Activated CD4-positive, alpha-beta T cell treated with anti-CD3 and anti-CD28 coated beads for 48 hours (primary cell): ENCODE measurements at places on chromosomes 12 and 14.
A peak's percentile ranks its signal among the peaks of the same experiment; 100 is the strongest.

GRCh38 chr14:26255213-26255612 is 342.6 kb downstream of the NOVA1 start:
- DNase-seq = no peak

GRCh38 chr12:19390051-19390598 is 49.2 kb upstream of the AEBP2 start:
- no peak for DNase-seq

DNA sequence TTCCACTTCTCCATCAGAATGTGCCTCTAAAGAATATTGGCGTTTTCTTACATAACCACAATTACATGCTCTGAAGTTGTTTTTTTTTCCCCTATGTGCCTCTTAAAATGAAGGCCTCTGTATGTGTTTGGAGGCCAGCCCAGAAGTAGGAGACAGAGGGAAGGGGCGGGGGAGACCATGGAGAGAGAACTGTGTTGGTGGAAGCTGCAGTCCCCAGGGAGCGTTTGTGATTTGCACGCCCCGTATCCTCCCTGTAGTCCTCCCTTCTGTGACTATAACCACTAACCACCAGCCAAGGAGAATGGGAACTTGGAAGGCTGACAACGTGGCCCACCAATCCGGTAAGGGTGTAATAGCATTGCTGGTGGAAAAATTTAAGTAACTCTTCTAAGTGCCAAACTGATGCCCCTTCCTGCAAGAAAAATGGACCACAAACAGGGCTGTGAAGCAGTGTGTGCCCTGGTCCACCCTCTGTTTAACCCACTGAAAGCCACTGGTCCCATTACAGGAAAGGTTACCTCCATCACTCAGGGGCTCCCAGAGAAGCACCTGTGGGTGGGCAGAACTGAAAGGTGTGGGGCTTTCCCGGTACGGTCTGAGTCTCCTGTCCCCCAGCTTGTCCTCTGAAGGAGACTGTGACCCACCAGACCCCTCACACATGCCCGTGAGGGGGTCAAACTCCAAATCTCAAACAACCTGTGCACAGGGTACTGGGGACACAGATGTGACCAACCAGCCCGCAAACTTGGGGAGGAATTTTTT is 36.8 kb downstream of the CCDC88C start:
- no peak for DNase-seq

- DNase-seq = no peak
Measured at GRCh38 chr14:85122690-85123089, 407.3 kb upstream of the FLRT2 start.

GRCh38 chr14:98900798-98901197 is 371.2 kb downstream of the BCL11B start:
- DNase-seq = no peak

- DNase-seq = no peak
Measured at GRCh38 chr12:24328261-24328660, 378.8 kb upstream of the SOX5 start.

DNA sequence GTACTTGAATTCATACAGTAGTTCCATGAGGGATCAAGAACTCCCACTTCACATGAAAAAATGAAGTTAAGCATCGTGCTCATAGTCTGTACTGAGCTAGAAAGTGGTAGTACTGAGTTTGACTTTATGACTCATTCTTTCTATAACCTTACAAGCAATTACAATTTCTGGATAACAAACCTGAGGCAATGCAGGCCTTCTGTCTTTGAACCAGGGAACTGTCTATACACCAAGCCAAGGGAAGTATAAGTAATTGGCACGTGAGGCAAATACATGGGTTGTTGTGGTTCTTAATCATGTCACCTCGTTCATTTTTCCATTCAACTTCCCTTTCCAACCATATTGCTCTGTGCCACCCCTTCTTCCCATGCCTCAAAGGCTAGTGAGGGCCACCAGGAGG is 16.8 kb downstream of the GNS start:
- no peak for DNase-seq

DNA sequence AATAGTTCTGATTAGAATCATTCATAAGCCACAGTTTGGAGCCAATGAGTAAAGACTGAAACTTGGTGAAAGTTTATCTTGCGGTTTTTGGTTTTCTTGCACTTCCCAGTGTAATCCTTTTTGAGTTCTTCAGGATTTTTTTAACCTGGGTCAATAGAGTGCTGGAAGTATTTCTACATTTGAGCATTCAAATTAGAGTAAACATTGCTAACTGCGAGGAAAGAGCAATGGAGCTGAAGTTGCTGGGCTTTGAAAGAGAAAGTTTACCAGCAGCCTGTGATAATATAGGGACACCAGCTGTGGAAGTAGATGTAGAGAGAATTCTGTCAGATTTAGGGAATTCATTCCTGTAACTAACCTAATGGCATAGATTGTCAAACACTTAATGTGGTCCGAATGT is 30.3 kb downstream of the ANO6 start:
- DNase-seq = no peak

DNA sequence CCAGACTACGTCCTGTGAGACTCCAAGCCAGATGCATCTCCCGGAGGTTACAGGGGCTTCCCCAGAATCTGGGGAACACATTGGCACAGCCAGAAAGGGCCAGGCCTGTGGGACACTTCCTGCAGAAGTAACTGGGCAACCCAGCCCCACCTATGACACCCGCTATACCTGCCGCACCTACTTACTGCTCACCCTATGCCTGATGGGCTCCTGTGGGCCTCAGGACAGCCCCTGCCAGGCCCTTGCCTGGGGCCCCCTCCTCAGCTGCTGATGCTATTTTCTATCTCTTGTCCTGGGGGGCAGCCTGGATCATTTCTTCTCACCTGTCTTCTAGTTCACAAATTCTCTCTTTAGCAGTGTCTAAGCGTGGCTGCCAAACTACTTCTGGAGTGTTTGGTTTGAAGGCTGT is 28.7 kb downstream of the JAG2 start:
- no peak for DNase-seq

DNA sequence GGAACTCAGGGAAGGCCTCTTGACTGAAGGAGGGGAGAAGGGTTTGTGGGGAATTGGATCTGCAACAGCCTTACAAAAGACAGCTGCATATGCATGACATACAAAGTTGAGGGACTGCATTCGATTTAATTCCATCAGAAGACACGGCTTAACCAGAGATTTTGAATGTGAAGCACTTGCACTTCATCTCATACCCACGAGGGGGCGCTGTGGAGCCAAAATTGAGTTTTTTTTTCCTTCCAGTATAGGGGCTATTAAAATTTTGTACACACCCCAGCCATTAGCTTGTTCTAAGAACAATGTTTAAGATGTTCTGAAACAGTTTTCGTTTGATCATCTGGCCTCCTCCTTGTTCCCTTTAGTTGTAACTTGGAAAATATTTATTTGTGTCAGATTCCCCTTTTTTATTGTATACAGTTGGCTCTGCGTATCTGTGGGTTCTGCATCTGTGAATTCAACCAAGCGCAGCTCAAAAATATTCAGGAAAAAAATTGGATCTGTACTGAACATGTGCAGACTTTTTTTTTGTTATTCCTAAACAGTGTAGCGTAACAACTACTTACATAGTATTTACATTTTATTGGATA is 1.6 kb downstream of the SUDS3 start:
- DNase-seq = peak; percentile 82
